ENCODE measurements at places on chromosomes 13 and 19.

DNA sequence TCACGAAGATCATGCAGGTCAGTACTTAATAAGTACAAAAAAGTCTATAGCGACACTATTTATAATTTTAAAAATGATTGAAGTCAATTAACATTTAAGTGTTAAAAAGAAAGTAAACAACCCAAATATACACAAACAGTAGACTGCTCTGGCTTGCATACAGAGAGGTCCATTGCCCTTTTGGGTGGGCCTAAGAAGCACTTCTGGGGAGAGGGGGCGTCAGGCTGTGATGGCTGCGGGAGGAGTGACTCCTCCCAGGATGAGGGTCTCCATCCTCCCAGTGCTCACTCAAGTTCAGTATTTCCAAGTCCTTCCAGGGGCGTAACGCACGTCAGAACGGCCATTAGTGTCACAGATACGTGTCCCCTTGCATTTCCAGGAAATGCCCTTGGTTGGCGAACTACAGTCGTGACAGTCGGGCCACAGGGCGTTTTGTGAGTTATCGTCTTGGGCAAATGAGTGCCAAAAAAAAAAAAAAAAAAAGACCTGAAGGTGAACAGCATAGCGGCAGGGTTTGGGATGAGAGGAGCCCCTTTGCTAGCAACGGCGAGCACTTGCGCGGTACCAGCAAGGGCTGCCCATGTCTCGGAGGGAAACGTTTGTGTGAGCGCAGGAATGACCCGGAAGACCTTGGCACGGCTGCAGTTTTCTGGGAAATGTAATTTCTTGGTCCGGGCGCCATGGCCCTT, at the start of gene SCGB2B2:
Gene SCGB2B2, minus strand, starts transcription at position 463 of the 689 bp plus-strand sequence. CDS start 82,596 bp downstream, outside the sequence.
- DNase-seq = no peak

GRCh38 chr13:40813667-40814454, 24.4 kb downstream of the SLC25A15 start:
- DNase-seq = no peak

- no peak for DNase-seq
Observed at GRCh38 chr19:31313291-31314030, 35.8 kb downstream of the TSHZ3 start.

DNA sequence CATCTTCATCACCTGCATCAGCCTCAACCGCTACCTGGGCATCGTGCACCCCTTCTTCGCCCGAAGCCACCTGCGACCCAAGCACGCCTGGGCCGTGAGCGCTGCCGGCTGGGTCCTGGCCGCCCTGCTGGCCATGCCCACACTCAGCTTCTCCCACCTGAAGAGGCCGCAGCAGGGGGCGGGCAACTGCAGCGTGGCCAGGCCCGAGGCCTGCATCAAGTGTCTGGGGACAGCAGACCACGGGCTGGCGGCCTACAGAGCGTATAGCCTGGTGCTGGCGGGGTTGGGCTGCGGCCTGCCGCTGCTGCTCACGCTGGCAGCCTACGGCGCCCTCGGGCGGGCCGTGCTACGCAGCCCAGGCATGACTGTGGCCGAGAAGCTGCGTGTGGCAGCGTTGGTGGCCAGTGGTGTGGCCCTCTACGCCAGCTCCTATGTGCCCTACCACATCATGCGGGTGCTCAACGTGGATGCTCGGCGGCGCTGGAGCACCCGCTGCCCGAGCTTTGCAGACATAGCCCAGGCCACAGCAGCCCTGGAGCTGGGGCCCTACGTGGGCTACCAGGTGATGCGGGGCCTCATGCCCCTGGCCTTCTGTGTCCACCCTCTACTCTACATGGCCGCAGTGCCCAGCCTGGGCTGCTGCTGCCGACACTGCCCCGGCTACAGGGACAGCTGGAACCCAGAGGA, 2.6 kb downstream of the P2RY11 start:
- no peak for DNase-seq

- DNase-seq = no peak
Observed at GRCh38 chr13:94177041-94177440, 302.4 kb downstream of the DCT start.

GRCh38 chr13:22121146-22121739, 450.4 kb downstream of the FGF9 start:
- DNase-seq = no peak

GRCh38 chr19:28292822-28293500, 920.0 kb downstream of the UQCRFS1 start:
- DNase-seq = no peak

GRCh38 chr19:647566-648284, 8.0 kb downstream of the FGF22 start:
- DNase-seq = no peak

GRCh38 chr13:96992633-96993032, 1.6 kb downstream of the OXGR1 start:
- DNase-seq = no peak

Measured in eye (tissue), 1 donor.